Activated T-cell treated with anti-CD3 and anti-CD28 coated beads, Interleukin-2, amount 50 U/mL, for 24 hours (primary cell): ENCODE measurements at places on chromosomes 16 and 17.

DNA sequence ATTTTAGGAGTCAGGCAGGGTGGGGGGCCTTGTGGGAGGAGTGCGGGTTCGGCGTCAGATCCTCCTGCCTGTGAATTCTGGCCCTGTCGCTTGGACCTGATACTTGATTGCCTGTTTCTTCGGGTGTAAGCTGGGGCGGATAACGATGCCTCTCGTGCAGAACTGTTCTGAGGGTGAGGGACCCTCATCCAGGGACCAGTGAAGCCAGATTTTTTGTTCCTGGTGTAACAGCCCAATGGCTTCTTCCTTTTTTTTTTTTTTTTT is 1.3 kb downstream of the TBCD start:
- no peak for DNase-seq

GRCh38 chr16:78574571-78574970 is 475.1 kb downstream of the WWOX start:
- no peak for DNase-seq

GRCh38 chr16:86995456-86995855 is 321.7 kb downstream of the C16orf95 start:
- DNase-seq, result no peak

- no peak for DNase-seq
Observed at GRCh38 chr17:50319306-50320004, 26.5 kb upstream of the XYLT2 start.

DNA sequence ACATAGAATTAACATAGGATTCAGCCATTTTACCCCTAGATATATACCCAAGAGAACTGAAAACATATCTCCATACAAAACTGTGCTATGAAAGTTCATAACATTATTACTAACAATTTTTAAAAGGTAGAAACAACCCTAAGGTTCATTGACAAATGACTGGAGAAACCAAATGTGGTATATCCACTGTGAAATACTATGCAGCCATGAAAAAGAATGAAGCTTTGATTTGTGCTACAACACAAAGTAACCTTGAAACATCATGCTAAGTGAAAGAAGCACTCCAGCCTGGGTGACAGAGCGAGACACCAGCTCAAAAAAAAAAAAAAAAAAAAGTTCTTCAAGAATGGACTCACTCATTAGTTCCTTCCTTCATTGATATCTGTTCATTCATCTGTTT is 580 bp downstream of the CD300LD start:
- no peak for DNase-seq

DNA sequence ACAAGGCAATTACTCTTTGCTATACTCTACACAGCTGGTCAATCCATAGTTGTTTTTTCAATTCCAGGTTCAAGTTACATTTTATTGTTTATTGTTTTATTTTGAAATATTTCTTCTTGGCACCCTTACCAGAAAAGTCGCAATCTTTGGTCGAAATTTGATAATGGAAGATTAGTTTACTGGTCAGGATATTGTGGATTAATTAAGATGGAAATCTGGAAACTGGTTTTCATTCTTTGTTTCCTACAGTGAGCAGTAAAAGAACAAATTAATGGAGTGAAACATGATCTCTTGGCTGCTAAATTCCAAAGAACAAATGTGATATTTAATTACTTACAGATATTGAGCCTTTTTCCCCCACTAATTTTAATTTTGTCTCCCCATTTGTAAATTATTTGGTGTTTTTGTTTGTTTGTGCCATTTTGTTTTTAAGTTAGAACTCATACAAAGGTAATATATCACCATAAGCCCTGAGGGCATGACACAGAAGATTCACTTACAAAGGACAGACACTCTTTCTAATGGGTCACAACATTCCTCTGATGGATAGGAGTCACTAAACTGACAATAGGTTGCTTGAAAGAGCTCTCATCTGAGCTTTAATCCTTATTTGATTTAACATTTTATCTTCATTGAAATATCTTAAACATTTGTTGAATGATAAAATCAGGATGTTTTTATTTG is 700.2 kb downstream of the KCNJ2 start:
- no peak for DNase-seq

- no peak for DNase-seq
Observed at GRCh38 chr17:1934901-1935300, 90.2 kb downstream of the RTN4RL1 start.

- no peak for DNase-seq
Observed at GRCh38 chr16:15037745-15038144, 18.1 kb downstream of the NTAN1 start.

- no peak for DNase-seq
Observed at GRCh38 chr16:85607321-85607765, 5.8 kb upstream of the GSE1 start.

DNA sequence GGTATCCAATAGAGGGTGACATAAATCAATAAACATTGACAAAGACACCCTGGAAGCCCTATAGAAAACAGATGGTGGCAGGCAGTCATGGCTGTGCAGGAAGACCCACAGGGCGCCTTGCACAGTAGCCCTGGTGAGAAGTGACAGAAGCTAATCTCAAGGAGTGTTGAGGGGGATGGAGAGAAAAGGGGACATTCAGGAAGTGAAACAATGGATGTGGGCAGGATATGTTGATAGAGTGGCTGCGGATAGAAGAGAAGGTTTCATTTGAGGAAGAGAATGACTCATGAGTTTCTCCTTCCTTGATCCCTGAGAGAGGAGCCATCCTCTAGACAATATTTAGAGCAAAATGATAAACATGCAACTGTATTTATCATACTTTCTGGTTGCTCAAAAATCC is 468.8 kb upstream of the HSBP1 start:
- no peak for DNase-seq

DNA sequence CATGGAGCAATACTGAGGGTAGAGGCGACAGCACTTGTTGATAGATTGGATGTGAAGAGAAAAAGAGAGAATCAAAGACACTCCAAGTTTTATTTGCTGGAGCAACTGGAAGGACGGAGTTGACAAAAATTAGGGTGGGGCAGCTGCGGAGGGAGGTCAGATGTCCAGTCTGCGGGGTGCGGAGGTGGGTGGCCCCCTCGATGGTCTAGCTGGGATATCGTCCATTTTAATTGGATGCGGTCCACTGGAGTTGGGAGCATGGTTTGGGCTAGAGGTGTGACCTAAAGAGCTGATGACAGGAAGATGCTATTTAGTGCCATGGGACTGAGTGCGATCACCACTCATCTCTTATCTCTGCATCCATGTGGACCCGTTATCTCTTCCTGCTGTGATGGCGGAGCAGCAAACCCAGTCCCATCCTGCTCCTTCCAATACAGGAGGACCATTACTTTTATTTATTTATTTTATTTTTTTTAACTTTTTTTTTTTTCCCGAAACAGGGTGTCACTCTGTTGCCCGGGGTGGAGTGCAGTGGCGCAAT is 48.3 kb upstream of the CBX4 start:
- DNase-seq, result no peak

- no peak for DNase-seq
Observed at GRCh38 chr16:83830769-83831455, 23.1 kb downstream of the HSBP1 start.

DNA sequence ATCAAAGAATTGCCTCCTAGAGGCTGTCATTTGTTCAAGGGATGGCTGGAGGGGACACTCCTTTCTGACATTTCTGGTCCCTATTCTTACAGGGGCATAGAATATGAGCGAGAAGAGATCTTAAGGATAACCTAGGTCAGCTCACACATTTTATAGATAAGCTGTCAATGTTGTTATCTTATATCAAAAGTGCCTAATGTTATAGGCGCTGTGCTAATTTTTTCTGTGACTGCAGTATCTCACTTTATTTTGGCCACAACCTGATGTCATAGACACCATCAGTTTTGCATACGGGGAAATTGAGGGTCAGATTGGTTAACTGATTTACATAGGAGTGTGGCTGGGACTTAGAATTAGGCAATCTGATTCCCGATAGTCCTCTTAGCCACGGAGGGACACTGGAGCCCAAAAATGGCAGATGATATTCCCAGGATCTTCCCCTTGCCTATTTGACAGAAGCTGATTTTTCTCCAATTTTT is 1.2 kb downstream of the CPD start:
- no peak for DNase-seq

- no peak for DNase-seq
Observed at GRCh38 chr16:74738816-74739215, 35.8 kb downstream of the FA2H start.

GRCh38 chr17:65219124-65219523 is 82.0 kb downstream of the RGS9 start:
- DNase-seq, result no peak

GRCh38 chr17:6428207-6428965 is 6.5 kb downstream of the AIPL1 start:
- DNase-seq, result no peak

DNA sequence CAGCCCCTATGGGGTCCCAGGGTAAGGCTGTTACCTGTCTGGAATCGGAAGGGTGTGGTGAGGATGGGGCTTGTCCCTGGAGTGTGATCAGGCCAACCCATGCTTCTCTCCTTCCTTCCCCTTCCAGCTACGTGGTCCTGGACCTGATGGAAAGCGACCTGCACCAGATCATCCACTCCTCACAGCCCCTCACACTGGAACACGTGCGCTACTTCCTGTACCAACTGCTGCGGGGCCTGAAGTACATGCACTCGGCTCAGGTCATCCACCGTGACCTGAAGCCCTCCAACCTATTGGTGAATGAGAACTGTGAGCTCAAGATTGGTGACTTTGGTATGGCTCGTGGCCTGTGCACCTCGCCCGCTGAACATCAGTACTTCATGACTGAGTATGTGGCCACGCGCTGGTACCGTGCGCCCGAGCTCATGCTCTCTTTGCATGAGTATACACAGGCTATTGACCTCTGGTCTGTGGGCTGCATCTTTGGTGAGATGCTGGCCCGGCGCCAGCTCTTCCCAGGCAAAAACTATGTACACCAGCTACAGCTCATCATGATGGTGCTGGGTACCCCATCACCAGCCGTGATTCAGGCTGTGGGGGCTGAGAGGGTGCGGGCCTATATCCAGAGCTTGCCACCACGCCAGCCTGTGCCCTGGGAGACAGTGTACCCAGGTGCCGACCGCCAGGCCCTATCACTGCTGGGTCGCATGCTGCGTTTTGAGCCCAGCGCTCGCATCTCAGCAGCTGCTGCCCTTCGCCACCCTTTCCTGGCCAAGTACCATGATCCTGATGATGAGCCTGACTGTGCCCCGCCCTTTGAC is 2.4 kb downstream of the MAPK7 start:
- DNase-seq, result peak; percentile 27

DNA sequence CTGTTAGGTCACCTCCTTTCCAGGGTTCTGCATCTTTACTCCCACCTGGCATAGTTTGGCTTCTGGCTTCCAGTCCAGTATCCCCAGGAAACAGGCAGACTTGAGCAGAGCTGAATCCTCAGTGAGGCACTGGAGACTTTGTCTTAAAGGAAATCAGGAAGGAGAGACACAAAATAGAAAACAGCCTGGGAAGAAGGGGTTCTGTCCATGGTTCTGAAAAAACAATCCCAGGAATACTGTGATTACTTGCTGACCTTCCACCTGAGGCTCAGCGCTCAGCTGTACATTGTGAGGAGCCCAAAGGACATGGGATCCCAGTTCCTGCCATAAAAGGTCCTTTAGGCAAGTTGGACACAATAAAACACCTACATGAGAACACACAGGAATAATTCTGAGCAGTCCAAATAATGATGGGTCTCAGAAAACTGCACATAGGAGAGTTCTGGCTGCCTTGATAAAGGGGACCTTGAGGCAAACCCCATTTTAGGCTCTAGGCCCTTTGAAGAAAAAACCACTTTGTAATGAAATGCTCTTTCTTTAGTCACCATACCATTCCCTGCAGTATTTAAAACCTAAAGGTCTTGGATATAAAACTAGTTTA is 81.4 kb upstream of the CRHR1 start:
- no peak for DNase-seq

GRCh38 chr16:6602405-6602804 is 730.2 kb upstream of the RBFOX1 start:
- DNase-seq, result no peak

GRCh38 chr16:50263940-50264929 is 2.1 kb upstream of the ADCY7 start:
- no peak for DNase-seq

- DNase-seq, result no peak
Observed at GRCh38 chr16:7550096-7550495, 217.5 kb downstream of the RBFOX1 start.

- peak; percentile 7 for DNase-seq
Observed at GRCh38 chr17:80382446-80382845, 32.5 kb upstream of the ENDOV start.

GRCh38 chr17:37299257-37299980 is 76.4 kb upstream of the C17orf78 start:
- no peak for DNase-seq

GRCh38 chr16:89912627-89913026 is 6.0 kb upstream of the MC1R start:
- DNase-seq, result no peak

GRCh38 chr17:73118951-73119391 is 26.5 kb upstream of the SLC39A11 start:
- DNase-seq, result no peak

- DNase-seq, result no peak
Observed at GRCh38 chr17:15496735-15497670, 29.6 kb upstream of the CDRT4 start.

- DNase-seq, result no peak
Observed at GRCh38 chr16:11145173-11145818, 110.7 kb downstream of the SOCS1 start.

- no peak for DNase-seq
Observed at GRCh38 chr16:55039931-55040330, 109.3 kb downstream of the IRX5 start.

DNA sequence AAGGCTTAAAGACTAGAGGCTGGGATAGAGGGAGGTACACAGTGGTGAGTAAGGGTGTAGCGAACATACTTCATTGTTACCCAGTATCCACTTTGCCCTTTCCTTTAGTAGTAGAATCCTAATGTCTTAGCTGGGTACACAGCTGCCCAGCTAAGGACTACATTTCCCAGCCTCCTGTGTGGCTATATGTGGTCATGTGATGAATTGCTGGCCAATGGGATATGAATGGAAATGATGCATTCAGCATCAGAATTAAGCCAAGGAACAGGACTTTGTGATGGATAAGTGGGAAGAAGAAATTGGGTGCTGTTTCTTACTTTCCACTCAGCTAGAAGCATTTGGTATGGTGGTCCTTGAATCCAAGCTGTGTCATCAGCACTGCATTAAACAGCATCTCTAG is 55.9 kb downstream of the FOXL1 start:
- no peak for DNase-seq

- no peak for DNase-seq
Observed at GRCh38 chr17:33291248-33292200, 1.6 kb downstream of the ASIC2 start.

GRCh38 chr17:42378959-42379594 is 9.2 kb downstream of the STAT3 start:
- no peak for DNase-seq

DNA sequence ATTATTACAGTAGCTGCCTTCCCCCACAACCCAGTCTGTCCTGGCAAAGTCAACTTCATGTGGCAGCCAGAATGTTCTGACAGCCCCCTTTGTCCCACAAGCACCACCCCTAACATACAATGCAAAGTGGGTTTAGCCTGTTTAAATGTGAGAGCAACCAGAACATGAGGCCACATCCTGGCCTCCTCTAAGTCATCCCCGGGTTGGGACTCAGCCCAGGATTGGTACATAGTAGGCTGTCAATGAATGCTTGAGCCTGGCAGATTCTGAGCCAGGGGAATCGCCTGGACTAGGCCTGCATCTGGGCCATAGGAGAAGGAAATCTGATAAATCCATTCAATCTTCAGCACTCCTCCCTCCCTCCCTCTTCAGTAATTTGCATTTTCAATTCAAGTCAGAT is 4.3 kb upstream of the ITGA3 start:
- DNase-seq, result no peak

GRCh38 chr17:8159459-8160223 is 3.1 kb downstream of the VAMP2 start:
- no peak for DNase-seq

GRCh38 chr17:81294512-81295030 is 536 bp downstream of the SLC38A10 start:
- peak; percentile 51 for DNase-seq
